NCI-H1105 treated with DMSO at 0.1 percent for 48 hours (cell line): ENCODE measurements at places on chromosomes 12 and 14.

DNA sequence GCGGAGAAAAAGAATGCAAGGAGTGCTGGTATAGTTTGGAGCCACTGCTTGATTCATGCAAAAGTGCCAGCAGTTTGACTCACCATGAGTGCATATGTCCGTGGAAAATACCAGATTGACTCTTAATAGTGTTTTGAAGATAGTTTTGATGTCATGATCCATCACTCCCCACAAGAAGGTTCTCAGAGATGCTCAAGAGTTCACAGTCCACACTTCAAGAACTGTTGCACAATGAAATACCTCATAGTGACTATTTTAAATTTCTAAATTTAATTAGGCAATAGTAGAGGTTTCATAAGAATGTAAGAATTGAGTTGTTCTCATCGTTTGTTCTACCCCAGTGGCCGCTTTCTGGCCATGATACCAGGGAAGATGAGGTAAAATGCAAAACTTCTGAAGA, 286.6 kb upstream of the RGS6 start:
- DNase-seq = no peak

DNA sequence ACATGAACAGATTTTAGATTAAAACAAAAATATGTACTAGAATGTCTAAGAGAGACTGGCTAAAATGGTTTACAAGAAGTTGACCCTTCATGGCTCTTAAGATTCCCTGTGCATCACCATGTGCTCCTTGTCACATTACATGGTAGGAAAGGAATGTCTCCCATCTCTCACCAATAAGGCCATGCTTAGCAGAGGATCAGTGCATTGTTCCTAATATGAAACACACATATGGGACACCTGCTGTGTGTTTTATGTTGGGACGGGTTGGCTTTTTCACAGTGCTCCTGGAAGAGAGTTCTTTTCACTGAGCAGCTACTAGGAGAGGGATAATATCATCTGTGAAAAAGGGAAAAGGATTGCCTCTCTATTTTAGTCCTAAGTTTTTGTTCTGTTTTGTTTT, 9.6 kb downstream of the PFKM start:
- DNase-seq = no peak

GRCh38 chr14:61470261-61470960, 149.0 kb downstream of the PRKCH start:
- DNase-seq = peak; percentile 44

- peak; percentile 22 for DNase-seq
Measured at GRCh38 chr14:104865631-104866441, 768 bp downstream of the CEP170B start.

DNA sequence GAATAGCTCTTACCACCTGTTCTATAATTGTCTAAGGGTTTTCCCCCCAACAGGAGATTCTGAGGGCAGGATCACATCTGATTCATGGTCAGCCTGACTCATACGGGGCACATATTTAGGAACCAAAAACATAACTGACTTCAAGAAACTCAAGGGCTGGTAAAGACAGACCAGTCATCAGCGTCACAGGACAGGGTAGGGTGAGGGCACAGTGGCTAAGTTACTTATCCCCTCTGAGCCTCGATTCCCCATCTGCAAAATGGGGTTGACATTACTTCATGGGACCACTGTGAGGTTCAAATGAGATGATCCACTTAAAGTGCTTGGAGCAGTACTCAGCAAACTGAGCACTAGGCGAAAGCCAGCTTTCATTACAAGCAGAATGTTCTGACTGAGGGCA, 606 bp downstream of the CINP start:
- no peak for DNase-seq

DNA sequence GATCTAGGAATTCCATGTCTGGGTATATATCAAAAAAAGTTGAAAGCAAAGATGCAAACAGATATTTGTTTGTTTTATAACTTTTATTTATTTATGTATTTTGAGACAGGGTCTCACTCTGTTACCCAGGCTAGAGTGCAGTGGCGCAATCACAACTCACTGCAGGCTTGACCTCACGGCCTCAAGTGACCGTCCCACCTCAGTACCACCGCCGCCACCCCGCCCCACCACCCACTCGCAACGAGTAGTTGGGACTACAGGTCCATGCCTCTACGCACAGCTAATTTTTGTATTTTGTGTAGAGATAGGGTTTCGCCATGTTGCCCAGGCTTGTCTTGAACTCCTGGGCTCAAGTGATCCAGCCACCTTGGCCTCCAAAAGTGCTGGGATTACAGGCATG, 66.5 kb upstream of the KTN1 start:
- DNase-seq = no peak

GRCh38 chr14:69010648-69011047, 31.5 kb upstream of the ACTN1 start:
- DNase-seq = no peak

DNA sequence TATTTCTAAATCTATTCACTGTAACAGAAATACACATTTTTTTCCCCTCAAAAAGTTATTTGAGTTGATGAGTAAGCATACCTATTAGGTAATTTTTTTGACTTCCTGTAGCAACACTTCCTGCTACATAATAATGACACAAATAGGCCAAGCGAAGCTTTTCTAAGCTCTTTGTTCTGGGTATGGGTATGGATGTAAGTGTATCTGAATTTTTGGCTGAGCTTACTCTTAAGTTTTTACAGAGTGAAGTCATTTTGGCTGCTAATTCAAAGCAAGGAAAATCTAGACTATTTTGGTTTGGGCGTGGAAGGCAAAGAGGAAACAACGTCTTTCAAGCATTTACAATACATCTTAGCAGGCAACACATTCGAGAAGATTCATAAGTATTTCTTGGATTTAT, 1206.0 kb upstream of the FLRT2 start:
- no peak for DNase-seq

GRCh38 chr12:455821-456220, 3.9 kb upstream of the B4GALNT3 start:
- DNase-seq = no peak

DNA sequence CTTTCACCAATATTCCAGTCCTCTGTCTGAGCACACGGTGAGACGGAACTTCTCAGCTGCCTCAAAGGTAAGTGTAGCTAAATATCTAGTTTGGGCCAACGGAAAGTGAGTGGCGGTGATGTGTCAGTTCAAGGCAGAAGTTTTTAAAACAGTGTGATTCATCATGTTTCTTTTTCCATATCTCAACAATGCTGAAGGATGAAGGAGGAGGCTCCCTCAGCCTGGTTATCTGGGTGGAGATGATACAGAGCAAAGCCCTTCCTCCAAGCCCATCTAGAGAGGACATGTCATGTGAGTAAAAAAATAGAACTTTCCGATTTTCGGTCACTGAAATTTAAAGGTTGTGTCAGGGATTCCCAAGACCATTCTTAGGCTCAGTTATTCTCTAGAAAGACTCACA, 13.1 kb upstream of the ANP32D start:
- no peak for DNase-seq

GRCh38 chr12:11684393-11684792, 34.9 kb downstream of the ETV6 start:
- no peak for DNase-seq

DNA sequence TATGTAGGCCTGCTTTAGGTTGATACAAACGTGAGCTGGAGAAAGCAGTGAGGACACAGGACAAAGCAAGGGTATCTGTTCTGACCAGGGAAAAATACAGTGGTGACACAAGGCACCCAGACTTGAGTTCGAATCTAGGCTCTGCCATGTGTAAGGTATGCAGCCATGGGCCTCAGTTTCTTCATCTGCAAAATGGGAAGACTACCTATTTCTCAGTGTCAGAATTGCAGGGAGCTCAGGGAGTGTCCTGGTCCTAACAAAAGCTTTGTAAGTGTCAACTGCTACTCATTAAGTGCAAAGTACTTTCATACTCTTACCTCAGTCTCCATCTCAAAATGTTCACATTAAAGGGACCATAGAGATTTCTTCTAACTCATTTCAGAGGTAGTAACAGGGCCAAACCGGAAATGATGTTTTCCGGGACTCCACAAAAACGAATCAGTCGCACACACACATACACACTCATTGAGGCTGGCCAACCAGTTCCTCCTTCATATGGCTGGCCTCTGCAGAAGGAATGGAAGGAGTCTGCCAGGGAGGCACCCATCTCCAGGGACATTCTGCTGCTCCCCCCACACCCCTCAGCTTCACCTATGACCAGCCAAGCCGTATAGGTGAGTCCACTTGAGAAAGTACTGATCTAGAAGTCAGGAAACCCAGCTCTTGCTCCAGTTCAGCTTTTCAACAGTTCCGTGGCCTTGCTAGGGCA, 7.8 kb downstream of the CTDSP2 start:
- DNase-seq = no peak

DNA sequence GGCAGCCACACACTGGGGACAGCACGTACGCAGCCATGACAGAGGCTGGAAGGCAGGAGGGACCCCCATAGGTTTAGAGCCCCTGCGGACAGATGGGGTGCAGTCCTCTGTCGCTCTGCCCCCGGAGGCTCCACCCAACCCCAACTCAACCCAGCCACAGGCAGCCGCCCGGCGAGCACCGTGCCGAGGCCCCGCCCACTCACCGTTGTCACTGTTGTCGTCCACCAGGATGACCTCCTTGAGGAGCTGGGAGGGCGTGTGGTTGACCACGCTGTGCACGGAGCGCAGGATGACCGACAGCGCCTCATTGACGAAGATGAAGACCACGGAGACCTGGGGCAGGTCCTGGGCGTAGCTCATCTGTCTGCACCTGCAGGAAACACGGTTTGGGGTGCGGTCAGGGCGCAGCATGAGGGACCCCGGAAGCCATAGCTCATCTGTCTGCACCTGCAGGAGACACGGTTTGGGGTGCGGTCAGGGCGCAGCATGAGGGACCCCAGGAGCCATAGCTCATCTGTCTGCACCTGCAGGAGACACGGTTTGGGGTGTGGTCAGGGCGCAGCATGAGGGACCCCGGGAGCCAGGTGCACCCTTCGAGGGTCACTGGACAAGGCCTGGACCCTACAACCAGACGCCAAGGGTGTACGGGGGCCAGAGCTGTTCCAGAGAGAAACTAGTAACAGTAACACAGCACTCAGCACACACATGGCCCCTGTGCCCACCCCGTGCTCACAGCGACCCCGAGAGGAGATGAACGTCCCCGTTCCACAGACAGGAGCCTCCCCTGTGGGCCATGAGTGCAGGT, 66.9 kb downstream of the GALNT9 start:
- DNase-seq = no peak

DNA sequence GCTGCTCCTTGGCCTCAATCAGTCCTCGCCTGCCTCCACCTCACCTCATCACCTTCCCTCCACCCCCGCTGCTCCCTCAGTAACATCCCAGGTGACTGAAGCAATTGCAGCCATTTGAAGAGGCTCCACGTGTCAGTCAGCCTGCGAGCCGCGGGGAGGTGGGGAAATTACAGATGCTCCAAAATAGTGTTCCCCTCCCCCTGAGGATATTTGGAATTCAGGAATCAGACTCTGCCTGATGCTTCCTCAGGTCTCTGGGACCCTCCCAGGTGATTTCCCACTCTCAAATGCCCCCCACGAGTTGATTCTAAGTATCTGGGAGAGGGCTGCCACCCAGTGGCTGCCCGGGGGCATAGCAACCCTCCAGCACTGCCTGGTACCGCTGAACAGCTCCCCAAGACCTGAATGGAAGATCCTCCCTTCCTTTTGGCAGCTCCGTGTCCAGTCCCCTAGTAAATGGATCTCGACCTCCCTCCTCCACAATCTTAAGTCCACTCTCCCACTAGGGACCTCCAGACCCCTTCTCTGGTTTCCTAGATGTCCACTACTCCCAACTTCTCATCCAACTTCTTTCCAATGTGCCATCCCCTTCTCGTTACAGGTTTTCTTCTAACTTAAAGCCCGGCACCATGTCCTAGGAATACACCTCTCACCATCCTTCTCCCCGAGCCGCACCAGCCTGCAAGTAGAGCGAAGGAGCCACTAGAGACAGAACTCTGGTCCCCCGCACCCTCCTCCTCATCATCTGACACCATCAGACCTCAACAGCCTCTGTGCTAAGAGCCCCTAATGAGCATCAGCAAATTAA, 1.4 kb upstream of the ASIC1 start:
- peak; percentile 28 for DNase-seq

DNA sequence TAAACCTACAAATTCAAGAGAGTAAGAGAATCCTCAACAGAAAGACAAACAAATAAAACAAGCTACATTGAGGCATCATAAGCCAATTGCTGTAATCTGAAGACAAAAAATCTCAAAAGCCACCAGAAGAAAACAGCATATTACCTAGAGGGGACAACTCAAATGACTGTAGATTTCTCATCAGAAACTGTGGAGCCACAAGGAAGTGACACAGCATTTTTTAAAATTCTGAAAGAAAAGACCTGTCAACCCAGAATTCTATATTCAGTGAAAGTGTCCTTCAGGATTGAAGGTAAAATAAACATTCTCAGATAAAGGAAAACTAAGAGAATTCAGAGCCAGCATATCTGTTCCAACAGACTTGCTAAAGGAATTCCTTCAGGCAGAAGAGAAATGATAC, 147.8 kb upstream of the DHRS4 start:
- no peak for DNase-seq

DNA sequence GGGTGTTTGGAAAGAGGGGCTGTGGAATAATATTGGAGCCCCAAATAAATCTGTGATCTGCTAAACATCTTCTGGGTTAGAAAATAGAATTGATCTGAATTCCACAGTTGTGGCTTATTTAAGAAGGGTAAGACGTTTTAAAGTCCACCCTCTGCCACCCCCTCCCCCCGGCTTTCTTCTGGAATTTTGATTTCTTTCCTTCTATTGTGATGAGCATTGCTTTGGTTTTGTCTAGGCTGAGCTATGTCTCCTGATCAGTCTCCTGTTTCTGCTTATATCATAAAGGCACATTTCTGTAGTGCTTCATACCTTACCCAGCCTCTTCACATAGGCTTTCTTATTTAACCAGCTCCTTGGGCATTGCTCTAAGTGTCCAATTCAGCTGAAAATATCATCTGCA, 77.3 kb upstream of the SLC38A2 start:
- no peak for DNase-seq

GRCh38 chr14:67270145-67270753, 29.0 kb downstream of the PALS1 start:
- DNase-seq = no peak

- no peak for DNase-seq
Measured at GRCh38 chr14:44833376-44834060, 128.2 kb downstream of the KLHL28 start.

- no peak for DNase-seq
Measured at GRCh38 chr12:3407723-3408122, 83.3 kb upstream of the PRMT8 start.

- DNase-seq = no peak
Measured at GRCh38 chr12:14211947-14212387, 153.5 kb upstream of the ATF7IP start.

DNA sequence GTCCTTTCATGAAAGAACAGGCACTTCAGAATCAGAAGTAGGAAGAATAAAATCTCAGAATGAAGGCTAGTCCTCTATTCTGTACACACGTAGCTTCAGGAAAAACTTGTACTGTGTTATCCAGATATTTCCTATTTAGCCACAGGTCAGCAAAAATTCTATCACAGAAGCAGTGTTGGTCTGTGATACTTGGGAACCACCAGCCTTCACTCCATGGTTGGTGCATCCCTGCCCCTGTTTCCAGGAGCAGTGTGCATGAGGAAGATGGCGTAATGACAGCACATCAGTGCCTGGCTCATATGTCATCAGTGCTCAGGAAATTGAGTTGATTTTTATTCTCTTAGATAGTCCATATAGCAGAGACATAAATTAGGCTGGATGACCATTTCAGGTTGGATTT, 87.7 kb downstream of the SAMD4A start:
- DNase-seq = no peak
